Amniotic epithelial cell (primary cell): ENCODE measurements at places on chromosomes 2 and 18.

DNA sequence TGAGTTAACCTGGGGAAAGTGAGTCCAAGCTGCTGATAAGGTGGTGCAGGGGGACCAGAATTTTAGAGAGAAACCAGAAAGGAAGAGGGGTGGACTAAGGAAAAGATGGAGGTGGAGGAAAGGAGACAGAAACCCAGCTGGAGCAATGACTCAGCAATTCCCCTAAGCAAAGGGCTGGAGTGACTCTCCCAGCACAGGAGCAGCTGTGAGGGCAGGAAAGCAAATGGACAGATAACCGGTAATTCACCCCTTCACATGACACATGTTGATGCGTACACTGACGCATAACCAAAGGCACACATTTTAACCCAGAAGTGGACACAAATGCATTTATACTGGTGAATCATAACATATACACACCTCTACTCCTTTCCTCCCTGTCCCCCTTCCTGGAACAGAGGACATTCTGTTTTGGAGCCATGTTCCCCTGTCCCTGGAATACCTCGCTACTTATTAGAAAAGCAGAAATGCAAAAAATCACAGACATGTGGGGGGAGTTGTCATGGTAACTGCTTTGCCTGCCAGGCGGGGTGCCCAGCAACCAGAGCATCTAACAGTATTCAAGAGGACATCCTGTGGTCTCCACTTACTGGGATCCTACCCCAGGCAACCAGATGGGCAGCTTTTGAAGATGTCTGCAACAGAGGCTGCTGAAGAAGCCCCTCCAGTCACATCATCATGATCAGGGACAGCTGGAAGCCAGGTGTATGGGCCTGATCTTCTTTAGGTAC is 4.7 kb downstream of the CDK5R2 start:
- peak; percentile 74 for DNase-seq

DNA sequence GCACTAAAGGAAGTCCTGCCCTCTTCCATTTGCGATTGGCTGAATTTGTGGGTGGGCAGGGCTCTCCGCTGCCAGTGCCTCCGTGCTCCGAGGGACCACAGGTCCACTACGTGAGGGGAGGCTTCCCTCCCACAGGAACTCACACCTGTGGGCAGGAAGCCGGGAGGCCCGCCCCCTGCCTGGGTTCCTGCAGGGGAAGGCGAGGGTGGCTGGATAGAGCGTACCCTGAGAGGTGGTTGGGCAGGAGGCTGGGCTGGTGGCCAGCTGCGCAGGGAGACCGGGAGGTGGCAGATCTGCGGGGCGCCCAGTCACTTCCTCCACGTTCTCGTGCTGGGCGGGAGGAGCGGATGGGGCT is 47.0 kb upstream of the PTH2R start:
- DNase-seq, result no peak

GRCh38 chr2:159788253-159788652 is 9.8 kb downstream of the CD302 start:
- DNase-seq, result no peak

- no peak for DNase-seq
These were observed 3.8 kb upstream of the LPIN2 start for GRCh38 chr18:3016585-3017297.

DNA sequence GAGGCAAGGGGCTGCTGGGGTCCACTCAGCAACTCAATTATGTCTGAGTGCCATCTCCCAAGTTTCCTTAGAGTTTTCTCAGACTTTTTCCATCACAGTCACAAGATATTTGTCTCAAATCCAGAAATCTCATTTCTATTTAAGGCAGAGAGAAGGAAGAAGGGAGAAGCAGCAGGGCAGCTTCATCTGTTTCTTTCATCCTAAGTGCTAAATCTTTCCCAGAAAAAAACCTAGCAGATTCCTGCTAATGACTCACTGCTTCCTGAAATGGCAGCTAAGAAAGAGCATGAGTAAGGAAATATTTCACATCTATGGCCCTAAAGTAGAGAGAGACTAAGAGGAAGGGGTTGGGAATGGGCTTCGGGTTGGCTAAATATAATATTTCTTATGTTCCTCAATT is 88.0 kb downstream of the KYNU start:
- DNase-seq, result peak; percentile 78

DNA sequence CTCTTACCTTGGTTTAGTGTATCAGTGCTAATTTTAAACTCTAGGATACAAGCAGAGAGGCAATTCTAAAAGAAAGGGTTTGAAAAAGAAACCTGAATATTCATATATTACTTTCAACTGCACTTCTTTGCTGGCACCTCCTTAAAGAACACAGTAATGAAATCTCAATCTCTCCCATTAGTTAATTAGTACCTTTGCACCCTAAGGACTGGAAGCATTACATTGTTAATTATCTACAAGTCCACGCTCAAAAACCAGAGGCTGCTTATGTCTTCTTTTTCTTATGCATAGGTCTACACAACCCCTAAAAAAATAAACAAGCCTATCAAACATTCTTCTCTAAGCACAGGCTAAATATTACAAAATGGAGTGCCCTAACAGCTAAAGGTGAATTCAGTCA is 20.2 kb downstream of the EPHA4 start:
- DNase-seq, result no peak

DNA sequence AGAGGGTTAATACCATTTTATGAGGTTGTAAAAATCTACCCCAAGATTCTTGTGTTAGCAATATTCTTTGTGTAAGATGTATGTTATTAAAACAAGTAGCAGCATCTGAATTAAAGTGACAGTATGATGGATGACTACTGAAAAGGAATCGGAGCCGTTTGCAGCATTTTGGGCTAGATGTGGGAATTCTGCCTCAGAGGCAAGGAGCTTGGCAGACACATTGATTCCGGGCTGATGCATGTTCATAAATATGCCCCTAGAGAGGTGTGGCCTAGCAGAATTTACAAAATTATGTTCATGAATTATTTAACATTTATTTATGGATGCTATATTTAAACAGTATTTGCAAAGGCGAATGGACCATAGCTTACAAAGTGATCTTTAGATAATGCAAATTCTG is 389.0 kb upstream of the ETAA1 start:
- no peak for DNase-seq

- DNase-seq, result no peak
These were observed 733 bp upstream of the CXCR2 start for GRCh38 chr2:218125095-218125494.

GRCh38 chr2:235506291-235506996 is 12.6 kb downstream of the AGAP1 start:
- no peak for DNase-seq

- no peak for DNase-seq
These were observed 79.6 kb downstream of the TCF7L1 start for GRCh38 chr2:85212841-85213240.

DNA sequence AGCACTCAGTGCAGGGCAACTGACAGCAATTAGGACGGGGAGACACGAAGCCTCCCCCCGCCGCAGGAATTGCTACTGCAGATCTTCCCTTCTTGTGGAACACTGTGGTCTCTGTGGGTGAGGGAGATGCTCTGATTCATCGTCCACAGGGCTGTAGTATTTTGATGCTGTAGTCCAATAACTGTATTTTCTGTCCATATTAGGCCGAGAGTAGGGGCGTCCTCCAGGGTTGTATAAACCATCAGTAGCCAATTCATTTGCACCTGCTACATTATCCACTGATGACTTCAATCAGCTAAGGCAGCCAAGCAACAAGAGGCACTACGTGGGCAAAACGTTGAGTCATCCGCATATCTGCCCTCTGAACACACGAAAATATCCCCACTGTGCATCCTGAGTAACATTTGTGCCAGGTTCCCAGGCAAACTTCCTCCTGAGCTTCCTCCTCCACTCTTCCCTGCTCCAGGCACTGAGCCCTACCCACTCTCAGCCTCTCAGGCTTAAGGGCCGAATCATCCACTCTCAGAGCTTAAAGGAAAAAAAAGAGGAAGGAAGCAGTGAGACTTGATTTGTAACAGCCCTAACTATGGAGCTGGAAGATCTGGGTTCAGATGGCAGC is 62.1 kb downstream of the LBH start:
- peak; percentile 42 for DNase-seq

GRCh38 chr2:230905448-230906421 is 19.3 kb downstream of the GPR55 start:
- DNase-seq, result peak; percentile 8

- DNase-seq, result no peak
These were observed 46.8 kb downstream of the LIPG start for GRCh38 chr18:49608366-49609255.

GRCh38 chr2:9255416-9255815 is 48.8 kb downstream of the ASAP2 start:
- no peak for DNase-seq

DNA sequence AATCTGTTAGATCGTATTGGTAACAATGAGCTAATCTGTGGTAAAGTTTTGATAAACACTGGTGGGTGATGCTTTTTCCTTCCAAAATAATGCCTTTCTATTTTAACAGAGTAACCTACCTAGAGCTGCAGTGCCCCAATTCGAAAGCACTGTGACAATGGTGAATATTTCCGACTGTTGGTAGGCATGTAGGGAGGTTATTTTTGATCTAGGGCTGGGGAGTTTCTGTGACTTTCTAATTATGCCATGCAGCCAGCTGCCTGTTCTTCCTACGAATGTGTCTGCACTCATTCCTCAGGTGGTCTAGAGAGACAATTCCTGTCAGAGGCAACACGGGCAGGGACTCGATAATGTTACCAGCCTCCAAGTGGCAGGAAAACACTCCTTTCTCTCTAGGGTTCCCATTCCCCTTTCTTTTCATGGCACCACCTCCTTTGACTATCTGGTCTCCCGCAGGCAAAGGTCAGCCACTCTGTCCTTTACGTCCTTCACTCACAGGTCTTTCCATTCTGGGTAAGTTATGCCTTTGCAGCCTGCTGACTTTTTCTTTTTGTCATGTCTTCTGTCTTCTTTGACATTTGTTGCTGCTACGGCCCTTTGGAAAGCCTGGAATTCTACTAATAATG is 167.2 kb upstream of the MGAT5 start:
- no peak for DNase-seq

DNA sequence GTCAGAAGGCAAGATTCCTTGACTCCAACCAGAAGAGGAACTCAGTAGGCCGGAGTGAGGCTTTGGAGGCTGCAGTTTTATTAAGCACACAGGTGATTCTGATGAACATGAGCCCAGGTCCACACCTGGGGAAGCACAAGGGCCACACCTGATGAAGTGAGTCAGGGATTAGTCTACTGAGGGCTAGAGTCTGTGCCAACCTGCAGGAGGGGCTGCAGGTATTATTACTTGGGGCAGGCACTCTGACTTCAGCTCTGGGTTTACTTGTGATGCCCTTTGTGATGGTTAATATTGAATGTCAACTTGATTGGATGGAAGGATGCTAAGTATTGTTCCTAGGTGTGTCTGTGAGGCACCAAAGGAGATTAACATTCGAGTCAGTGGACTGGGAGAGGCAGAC is 75.2 kb upstream of the ZCCHC2 start:
- DNase-seq, result no peak

DNA sequence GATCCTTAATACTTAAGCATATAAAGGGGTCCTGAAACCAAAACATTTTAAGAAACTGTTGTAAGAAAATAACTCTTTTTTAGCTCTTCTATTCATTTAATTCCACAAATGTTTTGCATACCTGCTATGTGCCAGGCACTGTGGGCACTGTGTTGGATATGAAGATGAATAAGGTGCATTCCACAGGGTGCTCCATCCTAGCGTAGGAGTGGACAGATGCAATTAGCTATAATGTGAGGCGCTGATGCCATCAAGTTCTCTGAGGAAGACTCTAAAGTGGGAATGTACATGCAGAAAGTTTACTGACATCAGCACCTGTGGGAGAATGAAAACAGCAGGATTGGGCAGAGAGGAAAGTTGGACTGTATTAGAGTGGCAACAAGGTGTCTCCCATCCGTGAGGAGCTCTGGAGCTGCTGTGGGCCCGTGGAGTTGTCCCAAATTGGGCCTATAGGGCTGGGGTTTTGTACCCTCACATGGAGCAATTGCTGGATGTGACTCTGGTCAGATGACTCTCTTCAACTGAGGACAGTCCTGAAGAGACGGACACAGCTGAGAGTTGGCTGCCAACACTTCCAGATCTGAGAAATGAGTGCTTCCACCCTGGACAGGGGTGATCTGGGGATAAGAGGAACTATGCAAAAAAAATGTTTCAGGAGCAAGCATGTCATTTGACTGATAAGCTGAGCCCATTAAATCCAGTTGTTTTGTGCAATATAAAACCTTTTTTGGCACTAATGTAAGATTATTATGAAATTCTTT is 22.3 kb downstream of the CD8A start:
- DNase-seq, result peak; percentile 29

- no peak for DNase-seq
These were observed 1042.3 kb upstream of the NRXN1 start for GRCh38 chr2:52074130-52074719.

- DNase-seq, result no peak
These were observed 39.6 kb downstream of the RTTN start for GRCh38 chr18:70165936-70166335.

DNA sequence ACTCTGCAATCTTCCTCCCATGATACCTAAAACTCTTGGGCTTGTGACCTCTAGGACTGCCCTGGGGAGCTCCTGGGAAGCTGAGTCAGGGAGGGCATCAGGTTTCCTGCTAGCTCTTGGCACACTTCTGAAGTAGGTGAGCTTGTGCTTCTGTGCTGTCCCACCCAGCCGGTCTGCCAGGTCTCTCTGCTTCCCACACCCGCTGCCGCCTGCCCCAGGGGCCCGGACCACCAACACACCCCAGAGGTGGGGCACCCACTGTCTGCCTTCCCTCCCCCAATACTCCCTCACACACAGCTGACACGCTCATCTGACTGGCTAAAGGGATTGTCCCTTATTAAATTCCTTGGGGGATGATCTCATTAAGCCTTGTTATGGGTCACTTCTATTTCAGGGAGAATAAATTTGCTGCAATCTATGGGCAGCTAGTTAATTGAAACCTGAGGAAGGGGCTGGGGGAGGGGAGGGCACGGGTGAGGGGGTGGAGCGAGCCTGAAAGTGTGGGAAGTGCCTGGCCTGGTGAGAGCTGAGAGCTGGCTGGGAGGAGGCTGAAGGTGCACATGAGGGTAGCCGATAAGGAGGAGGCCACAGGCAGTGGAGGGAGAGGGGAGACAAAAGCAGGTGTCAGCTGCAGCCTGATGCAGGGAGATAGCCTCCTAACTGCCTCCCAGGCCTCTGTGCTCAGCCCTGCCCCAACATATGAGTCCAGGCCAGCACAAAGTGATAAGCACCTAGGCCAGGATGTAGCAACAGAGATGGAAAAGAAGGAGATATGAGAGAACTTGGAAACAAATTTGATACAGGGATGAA is 48.8 kb downstream of the HAUS1 start:
- DNase-seq, result peak; percentile 27

DNA sequence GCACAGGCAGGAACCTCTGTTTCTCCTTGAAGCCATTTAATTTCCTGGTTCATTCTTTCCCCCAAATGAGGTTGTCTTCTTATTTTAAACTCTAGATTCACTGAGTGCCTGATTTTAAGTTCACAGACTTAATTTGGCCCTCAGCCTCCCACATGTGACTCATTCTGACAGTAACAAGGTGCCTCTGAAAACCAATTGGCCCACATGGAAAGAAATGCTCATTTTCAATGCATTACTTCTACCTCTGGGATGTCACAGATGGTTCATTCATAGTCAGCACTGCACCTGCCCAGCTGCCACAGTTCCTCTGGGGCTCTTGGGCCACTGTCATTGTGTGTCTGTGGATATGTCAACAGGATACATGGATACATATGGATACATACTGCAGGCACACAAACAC is 140.4 kb upstream of the CAPN13 start:
- DNase-seq, result no peak

GRCh38 chr2:73269686-73270465 is 14.4 kb downstream of the FBXO41 start:
- no peak for DNase-seq
